Stimulated activated naive B cell treated with anti-CD40 and anti-IgM and Interleukin-4, amounts not matched to agents 10 μg/mL and 1 μg/mL and 100 μg/mL, for 72 hours (primary cell): ENCODE measurements at places on chromosomes 6 and 20.

DNA sequence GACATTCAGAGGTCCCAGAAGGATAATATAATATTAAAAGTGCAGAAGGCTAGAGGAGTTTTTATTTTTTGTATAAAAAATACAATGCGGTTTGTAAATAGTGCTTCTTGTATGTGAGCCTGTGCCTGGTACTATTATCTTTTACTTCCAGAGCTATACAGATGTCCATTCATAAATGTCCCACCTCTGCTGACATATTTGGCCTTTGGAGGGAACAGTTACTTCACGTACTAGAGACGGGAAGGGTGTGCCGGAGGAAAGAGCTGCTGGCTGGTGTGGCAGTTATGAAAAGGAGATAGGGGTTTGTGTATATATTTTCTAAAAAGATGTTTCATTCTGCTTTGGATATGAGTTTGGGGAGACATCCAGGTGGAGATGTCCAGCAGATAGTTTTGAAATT lies 8.8 kb downstream of the CD109 start:
- no peak for DNase-seq

GRCh38 chr20:57987659-57988058 lies 240.8 kb downstream of the ANKRD60 start:
- DNase-seq: no peak

GRCh38 chr6:71414486-71414885 lies 125.9 kb downstream of the OGFRL1 start:
- DNase-seq: no peak

DNA sequence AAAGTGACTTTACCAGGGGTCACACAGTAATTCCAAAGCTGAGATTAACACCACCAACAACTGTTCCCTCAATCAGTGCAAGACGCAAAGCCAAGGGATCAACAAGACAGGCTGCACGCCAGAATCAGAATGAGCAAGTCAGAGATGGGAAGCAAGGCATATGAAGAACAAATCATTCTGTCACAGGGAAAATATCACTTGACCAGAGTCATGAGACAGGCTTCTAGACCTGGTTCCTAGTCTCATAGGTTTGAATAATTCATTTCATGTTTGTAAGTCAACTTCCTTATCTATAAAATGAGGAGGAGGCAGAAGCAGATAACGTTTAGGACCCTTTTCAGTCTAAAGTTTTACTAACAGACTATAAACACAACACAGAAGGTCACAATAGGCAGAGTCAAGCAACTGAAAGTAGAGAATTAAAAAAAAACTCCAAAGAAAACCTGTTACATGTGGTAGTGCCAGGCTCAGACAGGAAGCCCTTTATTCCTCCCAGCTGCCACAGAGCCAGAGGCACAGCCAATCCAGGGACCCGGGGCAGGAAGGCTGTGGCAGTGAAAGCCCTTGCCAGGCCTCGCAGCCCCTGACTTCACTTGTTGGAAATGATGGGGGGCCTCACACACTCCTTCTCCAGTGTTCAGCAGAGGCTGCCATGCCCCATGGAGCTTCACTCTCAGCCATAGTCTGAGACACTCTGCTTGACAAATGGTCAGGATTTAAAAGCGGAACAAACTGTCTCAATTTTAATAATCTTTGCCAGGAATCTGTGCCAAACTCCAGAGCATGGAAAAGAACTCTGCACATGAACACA lies 29.2 kb upstream of the DST start:
- no peak for DNase-seq

DNA sequence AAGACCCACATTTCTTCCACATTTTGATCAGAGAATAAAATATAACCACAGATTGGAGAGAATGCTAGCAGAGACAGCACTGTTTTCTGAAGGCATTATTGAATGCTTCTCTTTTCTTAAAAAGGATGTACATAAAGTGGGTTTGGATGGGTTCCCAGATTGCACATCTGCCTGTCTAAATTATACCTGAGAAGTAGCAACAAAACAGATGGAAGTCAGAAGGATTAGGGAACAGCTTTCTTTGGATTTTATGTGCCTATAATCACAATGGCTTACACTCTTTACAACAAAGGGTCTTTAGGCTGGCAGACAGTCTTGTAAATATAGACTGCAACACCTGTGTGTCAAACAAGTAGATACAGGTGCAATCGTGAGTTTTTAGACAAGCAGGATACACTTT lies 622.2 kb upstream of the MANEA start:
- no peak for DNase-seq

DNA sequence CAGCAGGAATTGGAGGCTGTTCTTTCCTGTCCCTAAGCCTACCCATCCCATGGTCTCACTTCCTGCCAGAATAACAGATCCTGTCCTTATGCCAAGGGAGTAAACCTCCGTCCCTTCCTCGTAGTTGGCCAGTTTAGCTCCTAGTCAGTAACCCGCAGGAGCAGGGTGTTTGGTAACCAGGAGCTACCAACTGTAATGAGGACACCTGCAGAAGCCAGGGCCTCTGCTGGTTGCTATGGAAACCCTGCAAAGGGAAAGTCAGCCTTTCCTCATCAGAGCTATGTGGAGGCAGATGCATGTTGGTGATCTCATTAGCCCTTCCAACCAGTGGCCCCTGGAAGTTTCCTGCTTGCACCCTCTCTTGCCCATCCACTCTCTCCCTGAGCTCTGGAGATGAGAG lies 368.2 kb upstream of the SULF2 start:
- DNase-seq: no peak

DNA sequence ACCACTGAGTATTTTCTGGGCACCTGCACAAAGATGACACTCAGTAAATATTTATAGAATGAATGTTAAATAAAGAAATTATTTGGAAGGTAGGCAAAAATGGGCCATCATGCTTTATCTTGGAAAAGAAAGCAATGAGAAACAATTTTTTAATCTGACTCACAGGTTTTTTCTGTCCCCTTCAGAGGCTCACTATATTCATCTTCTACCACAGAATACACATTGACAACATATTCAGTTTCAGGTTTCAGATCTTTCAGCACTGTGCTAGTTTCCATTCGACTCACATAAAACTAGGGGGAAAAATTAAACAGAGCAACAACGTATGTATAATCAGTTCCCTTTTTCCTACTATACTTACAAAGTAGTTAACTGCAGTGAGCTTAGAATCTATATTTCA lies 58.3 kb downstream of the COL12A1 start:
- DNase-seq: no peak

- DNase-seq: no peak
Observed at GRCh38 chr6:149855741-149856140, 8.4 kb downstream of the LRP11 start.

GRCh38 chr6:42239333-42239732 lies 21.7 kb upstream of the MRPS10 start:
- DNase-seq: no peak

- no peak for DNase-seq
Observed at GRCh38 chr20:63708301-63709148, 686 bp downstream of the ZGPAT start.

GRCh38 chr20:4060856-4061695 lies 45.7 kb upstream of the RNF24 start:
- DNase-seq: no peak

DNA sequence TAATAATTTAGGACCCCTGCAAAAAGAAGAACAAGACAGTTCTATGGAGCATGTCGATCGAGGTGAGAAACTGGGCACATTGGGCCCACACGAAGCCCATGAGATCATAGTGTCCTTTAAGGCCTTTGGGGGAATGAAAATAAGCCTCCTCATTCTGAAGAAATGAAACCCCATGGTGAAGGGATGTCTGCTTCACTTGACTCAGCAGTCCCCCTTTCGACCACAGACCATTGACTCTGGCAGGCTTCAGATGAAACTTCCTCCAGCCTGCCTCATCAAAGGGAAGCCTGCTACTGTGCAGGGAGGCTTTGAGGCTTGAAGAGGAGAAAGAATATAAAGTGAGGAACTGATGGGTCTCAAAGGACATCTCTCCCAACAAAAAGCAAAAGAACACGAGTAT lies 144.2 kb upstream of the FBXL4 start:
- no peak for DNase-seq

DNA sequence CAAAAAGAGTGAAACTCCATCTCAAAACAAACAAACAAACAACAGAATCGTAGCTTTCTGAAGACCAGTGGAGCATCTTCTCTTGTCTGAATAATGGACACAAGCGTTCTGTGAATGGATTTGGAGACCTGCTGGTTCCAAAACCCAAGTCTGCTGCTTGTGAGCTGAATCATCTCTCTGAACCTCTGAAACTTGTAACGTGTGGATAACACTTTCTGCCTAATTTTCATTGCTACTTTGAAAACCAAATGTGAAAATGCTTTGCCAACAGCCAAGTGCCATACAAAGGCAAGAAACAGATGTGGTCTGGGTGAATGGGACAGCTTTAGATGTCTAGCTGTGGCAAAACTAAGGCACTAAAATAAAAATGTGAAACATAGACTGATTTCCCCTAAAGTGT lies 44.3 kb downstream of the PHACTR1 start:
- DNase-seq: no peak

GRCh38 chr20:34872622-34873224 lies at the start of gene GGT7:
Gene GGT7, minus strand, starts transcription at chr20:34872856. Its CDS starts 41 bp downstream, at chr20:34872815.
- peak; percentile 78 for DNase-seq

DNA sequence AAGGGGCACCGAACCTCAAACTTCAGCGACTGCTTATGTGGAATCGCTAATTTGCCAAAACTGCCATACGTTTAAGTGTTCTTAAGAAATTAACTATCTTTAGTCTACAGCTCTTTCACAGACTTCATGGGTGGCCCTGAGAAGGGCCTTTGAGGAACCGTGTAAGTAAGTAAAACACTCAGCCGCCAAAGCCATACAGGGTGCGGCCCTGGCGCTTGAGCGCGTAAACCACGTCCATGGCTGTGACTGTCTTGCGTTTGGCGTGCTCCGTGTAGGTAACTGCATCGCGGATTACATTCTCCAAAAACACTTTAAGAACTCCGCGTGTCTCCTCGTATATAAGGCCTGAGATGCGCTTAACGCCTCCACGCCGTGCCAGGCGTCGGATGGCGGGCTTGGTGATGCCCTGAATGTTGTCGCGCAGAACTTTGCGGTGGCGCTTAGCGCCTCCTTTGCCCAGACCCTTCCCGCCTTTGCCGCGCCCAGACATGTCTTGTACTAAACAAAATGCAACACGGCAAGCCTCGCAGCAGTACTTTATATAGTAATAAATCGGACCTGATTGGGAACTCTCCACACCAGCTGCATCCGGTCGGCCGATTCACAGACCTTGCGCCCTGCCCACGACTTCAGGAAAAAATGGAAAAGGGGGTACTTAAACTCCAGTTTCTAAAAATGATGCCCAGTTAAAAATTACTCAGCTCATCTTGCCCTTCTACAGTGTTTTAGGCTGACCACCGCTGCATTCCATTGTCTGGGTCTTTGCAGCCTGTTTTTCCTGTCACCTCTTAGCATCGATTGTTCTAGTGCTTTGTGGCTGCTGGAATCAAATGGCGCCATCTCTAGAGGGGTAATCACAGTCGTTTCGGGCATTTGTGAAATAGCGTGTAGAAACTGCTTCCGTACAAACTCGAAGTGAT lies 38.9 kb downstream of the OR2B2 start:
- DNase-seq: peak; percentile 89

DNA sequence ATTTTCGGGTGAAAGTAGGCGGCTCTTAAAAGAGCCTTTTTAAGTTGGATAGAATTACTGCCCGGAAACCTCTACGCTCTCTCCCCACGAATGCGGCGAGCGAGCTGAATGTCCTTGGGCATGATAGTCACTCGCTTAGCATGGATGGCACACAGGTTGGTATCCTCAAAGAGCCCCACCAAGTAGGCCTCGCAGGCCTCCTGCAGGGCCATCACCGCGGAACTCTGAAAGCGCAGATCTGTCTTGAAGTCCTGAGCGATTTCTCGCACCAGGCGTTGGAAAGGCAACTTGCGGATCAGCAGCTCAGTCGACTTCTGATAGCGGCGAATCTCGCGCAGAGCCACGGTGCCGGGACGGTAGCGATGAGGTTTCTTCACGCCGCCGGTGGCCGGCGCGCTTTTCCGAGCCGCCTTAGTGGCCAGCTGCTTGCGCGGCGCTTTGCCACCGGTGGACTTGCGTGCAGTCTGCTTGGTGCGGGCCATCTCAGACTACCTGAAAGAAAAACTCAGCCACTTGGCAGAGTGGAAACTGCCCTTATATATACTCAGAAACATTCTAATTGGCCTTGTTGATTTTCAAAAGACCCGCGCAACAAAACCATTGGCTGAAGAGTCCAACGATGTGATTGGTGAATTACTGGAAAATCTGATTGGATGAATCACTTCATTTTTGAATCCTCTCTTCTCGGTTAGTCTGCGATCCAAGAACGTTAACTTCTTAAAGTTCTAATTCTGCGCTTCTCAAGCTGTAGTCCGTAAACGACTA lies 93.9 kb upstream of the BTN3A2 start:
- DNase-seq: peak; percentile 75

GRCh38 chr6:36839749-36840431 lies 646 bp upstream of the CPNE5 start:
- DNase-seq: no peak

GRCh38 chr6:166410426-166410935 lies 27.7 kb upstream of the MPC1 start:
- no peak for DNase-seq

DNA sequence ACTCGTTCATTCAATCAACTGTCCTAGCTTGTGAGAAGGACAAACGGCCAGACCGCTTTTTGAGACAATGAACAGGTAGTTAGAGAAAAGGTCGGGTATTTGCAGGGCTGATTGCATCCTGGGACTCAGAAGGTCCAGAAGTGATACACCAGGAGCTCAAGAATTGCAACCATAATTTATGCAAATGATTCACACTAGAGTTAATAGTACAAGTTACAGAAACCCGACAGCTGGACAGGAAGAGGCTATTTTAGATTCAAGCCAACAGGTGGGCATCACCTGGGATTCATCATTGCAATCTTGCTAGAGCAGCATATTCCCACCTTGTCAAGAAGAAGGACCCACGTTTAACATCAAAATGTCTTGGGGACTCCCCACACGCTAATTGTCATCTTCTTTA lies 83.5 kb downstream of the TNFAIP3 start:
- DNase-seq: no peak

DNA sequence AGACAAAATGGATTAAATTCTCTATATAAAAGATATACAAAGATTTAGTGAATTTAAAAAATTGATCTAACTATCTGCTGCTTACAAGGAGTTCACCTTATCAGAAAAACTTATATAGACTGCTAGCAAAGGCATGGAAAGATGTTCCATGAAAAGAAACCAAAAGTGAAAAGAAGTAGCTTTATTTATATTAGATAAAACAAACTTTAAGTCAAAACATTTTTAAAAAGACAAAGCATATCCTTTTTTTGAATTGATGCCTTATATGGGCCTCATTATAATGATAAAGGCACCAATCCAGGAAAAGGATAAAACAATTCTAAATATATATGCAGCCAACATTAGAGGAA lies 334.2 kb downstream of the MEI4 start:
- DNase-seq: no peak

DNA sequence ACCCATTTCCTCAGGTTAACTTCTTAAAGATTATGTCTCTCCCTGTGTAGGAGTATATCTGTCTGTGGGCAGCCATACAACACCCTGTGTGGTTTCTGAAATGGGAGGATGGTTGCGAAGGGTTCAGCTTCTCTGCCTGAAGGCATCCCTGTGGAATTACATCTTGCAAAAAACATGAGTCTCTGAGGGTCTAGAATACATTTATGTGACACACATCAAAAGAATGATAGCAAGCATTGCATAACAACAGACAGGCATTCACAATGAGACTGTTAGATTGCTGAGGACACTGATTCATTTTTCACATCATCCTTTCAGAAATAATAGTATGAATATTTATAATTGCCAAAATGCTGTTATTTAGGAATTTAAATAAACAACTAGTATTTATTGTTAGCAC lies 670.9 kb downstream of the HTR1B start:
- DNase-seq: no peak

GRCh38 chr6:139940741-139941729 lies 566.6 kb upstream of the CITED2 start:
- DNase-seq: no peak
